Activated CD4-positive, alpha-beta T cell treated with anti-CD3 and anti-CD28 coated beads, Interleukin-2, amount 50 U/mL, for 4 hours (primary cell): ENCODE measurements at places on chromosomes 12 and 14.

GRCh38 chr12:130109062-130109945 lies 53.0 kb upstream of the FZD10 start:
- DNase-seq: no peak

DNA sequence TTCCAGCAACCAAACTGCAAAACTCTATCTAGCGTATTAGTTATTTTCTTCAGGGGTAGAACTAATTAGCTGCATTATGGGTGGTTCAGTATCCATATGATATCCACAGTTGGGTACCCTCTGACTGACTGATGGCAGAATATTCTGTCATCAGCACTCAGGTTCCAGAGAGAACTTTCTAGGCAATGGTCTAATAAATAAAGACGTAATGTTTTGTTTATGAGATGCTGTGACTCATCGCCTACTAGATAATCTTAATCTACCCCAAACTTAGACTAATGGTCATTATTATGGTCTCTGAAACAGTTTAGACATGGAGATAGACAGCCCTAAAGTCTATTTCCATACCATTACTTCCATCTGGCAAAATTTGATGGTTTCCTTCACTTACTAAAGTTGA lies 220.1 kb downstream of the MED13L start:
- no peak for DNase-seq

- DNase-seq: no peak
Observed at GRCh38 chr14:93458234-93458633, 27.5 kb downstream of the UNC79 start.

- DNase-seq: no peak
Observed at GRCh38 chr12:263574-263973, 938 bp upstream of the SLC6A13 start.
